COR-L47 (cell line): ENCODE measurements at places on chromosomes 5 and 9.

DNA sequence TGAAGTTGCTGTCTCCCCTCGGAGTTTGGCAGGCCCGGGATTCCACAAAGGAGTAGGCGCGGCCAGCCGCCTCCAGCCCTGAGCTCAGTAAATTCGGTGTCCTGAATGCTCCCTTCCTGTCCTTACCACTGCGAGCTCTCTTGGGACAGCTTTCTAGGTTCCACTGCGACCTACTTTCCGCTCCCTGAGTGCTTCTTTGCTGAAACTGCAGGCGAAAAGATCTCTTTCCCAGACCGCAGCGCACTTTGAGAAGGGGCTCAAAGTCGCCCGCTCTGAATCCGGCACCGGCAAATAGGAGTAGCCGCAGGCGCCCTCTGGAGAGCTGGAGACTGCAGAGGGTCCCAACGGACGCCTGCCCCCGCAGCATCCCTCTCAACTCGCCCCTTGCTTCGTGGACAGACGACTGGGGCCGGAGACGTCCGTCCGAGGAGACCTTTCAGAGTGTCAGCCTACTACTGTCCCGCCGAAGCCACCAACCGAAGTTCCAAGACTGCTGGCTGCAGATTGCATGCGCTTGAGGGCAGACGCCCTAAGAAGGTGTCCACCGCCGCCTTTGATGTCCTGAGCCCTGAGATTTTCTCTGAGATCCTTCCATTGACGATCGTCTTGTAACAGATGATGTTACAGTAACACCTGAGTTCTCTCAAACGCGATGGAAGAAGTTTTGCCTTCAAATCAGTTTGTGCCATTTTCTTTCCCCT lies 96.0 kb downstream of the ANXA2R start:
- no peak for DNase-seq

DNA sequence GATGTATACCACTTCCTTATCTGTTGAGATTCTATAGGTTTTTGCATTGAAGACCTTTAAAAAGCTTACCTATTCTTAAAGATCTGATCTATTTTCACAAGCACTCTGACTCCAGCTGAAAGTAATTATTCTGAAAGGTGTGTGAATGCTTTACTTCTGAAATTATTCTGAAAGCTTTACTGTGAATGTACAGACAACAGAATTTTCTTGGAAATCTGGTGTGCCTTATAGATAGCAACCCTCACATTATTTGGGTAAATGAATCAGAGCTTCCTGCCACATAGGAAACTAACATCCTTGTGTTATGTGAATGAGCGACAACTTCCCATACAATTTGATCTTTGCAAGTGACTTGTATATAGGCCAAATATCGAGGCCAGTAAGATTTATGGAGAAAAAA lies 6.5 kb downstream of the CDO1 start:
- no peak for DNase-seq

DNA sequence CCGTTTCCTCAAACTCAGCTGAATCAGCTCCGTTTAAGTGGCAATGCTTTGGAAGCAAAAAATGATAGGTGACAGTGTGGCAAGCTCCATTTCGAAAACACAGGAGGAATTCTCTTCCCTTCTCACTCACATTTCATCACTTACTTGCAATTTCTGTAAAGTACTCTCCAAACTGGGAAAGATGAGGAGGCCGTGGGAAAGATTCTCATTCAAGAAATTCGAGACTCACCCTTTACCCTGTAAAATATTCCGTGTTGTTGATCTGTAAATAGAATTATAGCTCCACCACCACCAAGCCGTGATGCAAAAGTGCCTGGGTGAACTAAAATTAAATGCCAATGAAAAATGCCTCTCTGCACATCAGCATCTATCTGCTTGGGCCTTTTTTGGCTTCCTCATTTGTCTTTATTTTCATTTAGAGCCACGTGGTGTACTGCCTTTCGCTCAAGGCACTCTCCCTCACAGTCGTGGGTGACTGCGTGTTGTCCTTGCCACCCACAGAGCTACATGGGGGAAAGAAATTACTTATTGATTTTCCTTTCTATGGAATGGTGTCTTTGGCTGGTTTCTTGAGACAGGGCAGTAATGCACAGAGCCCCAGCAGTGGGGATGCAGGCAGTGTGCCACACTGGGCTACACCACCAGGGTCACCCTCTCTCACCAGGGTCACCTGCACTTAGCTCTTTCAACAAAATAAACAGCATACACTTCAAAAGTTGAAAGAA lies 289.3 kb upstream of the TAS2R1 start:
- no peak for DNase-seq

DNA sequence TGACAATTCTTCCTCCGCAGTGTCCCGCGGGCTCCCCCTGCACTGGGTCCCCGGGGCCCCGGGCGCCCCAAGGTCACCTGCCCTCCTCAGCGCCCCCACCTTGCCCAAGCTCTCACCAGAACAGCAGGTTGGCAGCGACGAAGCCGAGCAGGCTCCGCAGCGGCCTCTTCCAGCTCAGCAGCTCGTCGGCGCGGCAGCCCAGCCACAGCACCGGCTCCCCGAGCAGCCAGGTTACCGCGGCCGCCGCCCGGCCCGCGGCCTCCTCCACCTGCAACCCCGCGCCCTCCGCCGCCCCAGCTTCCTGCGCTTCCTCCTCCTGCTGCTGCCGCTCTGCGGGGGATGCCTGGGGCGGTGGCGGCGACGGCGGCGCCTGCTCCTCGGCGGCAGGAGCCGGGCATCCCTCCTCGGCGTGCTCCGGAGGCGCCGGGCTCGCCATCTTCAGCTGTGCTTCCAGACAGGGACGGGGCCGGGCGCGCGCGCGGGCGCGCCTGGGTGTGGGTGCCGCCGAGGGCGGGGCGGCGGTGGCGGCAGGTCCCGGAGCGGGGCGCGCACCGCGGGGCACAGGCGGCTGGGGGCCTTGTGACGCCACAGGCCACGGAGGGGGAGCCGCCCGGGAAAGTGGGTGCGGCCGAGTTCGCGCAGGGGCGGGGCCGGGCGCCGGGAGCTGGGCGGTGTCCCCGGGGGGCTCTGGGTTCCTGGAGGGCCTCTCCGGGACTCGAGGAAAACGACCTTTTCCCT lies at the start of gene RETREG1:
TSS of gene RETREG1 (minus strand) at position 462 of the 738 bp plus-strand sequence. CDS start at position 436, 26 bp downstream.
- peak; percentile 59 for DNase-seq
